Activated CD4-positive, alpha-beta T cell treated with anti-CD3 and anti-CD28 coated beads, Interleukin-2, amount 10 ng/mL, durations not matched to agents 7 days and 5 days (primary cell): ENCODE measurements at places on chromosomes 16 and 17.

DNA sequence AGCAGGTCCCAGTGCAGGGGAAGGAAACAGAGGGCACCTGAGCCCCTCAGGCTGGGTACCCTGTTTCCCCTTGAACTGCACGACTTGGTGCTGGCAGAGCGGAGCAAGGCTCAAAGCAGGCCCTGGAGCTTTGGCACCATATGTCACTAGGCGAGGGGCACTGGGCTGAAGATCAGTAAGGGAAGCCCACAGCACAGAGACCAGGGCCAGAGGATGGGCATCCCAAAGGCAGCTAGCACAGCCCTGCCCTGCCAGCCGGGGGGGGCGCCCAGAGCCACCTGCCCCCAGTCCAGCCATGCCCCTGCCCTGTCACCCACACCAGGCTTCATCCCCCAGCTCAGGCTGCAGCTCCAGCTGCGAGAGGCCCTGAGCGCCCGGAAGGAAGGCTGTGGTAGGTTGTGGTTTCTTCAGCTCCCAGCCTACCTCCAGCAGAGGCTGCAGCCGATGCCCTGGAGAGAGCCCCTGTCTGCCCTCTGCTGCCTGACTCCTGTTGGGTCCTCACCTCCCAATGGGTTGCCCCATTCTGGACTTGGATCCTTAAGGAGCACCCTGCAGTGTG, 10.9 kb downstream of the NHERF1 start:
- peak; percentile 74 for DNase-seq

GRCh38 chr16:12199524-12199923, 223.0 kb downstream of the SNX29 start:
- DNase-seq, result no peak

DNA sequence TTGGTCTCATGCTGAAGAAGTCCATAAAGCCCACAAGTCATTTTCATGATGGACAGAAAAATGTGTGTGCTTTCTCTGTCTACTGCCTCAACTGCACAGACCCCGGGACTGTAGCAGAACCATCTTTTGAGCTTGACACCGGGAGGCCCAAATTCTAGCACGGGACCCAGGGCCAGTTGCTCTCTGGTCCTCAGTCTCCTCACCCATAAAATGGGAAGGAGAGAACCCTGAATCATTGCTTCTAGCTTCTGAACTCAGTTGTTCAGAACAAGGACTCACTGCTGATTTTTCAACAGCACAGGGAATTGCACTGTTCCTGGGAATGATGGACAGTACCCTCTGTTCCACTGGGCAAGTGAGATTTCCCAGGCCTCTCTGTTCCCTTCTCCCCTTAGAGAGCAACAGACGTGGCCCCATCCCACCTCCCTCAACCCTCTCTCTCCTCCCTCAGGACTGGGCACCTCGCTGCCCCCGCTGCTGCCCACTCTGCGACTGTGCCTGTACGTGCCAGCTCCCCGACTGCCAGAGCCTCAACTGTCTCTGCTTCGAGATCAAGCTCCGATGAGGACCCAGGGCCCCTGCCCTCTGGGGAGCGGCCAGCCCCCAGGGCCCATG, 2.2 kb upstream of the ALDOA start:
- DNase-seq, result no peak

- DNase-seq, result no peak
Measured at GRCh38 chr16:66486773-66487579, 59.9 kb downstream of the BEAN1 start.

- no peak for DNase-seq
Measured at GRCh38 chr16:14527411-14528044, 102.5 kb downstream of the PARN start.
